Lung (tissue), 17 donors: ENCODE measurements at places on chromosomes 1 and 21. TPM values are rescaled to one million over a fixed set of nuclear protein-coding genes. Genes with fewer than 3 reads are reported as not detected.

GRCh38 chr1:150262388-150263320 lies 5.1 kb downstream of the CA14 start:
- no peak for DNase-seq

DNA sequence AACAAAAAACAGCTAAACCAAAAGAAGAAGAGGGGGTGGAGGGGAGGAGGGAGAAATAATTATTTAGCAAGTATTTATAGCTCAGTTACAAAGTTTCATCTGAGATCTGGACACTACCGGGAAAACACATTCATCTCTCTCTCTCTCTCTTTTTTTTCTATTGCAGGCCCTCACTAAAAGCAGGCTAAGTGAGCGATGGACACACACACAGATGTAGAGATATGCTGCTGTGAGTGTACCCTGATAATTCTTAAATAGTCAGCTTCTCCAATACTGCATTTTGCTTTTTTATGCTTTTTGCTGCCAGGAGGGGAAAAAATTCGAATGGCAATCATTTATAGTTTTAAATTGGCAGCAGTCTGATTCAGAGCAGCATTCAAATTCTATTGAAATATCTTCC lies 65.0 kb downstream of the LPAR3 start:
- no peak for DNase-seq

DNA sequence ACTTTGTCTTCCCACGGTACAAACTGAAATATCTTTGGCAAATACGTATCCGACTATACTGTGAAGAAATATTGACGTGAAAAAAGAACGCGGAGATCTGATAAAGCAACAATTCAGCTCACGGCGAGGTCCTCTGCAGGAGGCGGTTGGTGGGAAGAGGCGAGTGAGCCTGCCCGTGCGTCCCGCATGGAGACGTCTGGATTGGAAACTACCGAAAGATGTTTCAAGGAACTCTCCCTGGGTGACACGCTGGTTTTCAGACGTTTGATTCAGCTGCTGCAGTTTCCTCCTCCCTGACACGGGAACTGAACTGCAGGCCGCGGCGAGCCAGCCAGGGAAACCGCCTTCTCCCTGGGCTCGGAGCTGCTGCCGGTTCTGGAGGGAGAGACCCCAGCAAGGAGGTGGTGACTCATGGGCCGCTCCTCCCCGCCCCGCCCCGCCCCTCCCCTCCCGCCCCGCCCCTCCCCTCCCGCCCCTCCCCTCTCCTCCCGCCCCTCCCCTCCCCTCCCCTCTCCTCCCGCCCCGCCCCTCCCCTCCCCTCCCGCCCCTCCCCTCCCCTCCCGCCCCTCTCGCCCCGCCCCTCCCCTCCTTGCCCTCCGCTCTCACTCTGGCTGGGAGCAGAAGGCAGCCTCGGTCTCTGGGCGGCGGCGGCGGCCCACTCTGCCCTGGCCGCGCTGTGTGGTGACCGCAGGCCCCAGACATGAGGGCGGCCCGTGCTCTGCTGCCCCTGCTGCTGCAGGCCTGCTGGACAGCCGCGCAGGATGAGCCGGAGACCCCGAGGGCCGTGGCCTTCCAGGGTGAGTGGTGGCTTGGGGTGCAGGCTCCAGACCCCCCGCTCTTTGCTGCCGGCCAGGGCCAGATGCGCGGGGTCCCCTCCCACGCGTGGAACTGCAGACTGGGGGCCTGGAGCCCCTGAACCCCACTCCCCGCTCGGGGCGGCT lies at the start of gene COL6A1:
TSS of gene COL6A1 (plus strand) at position 620 of the 941 bp plus-strand sequence. CDS start at position 701, 81 bp downstream.
- DNase-seq = peak; percentile 93

Gene ATP1A4
- 0.06 TPM for total RNA-seq

Gene NSL1
- total RNA-seq = 27.5 TPM
